ENCODE measurements at places on chromosomes 2 and 18.

DNA sequence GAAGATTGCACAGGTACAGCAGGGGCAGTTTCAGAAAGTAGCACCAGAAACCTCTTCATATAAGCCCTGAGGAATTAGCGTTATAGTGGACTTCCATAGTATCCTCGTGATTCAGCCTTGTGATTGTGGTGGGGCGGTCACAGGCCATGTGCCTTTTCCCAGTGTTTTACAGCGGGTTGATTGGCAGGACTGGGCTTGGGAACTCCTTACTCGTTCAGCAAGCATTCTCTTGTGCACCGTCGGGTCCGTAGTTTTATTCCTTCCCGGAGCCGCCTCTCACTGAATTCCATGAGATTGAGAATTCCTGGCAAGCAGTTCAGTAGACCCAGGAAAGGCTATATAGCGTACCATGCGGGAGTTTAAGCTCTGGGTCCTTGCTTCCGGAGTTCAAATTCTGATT, 5.2 kb downstream of the COPS8 start:
- DNase-seq: no peak

DNA sequence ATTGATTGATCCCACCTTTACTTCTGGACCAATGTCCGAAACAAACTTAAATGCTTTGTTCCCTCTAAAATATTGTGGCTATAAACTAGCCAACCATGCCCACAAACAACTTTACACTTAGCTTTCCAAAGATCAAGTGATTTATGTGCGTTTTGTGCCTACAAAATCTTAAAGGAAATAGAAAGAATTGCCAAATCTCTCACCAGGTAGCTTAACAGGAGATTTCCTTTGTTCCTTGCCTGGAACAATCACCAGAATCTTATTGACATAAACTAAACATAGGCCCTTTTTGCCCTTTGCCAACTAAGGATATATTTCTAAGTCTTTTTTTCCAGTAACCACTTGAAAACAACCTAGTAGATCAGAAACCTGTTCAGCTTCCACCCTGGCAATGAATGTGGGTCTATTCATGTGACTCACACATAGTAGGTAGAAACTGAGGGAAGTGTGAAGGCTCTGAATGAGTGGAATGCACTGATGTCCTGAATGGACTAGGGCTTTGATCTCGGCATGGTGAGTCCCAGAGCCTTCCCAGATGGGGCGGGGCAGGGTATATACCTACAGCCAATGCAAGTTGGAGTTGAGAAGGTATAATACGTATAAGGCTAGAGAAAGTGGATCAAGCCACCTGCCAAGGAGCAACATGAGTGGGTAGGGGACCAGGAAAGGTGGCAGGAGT, 94.6 kb upstream of the PPP1CB start:
- no peak for DNase-seq

- no peak for DNase-seq
These were observed 17.0 kb downstream of the TTLL4 start for GRCh38 chr2:218727502-218728165.

GRCh38 chr2:176554101-176555048, 285.1 kb downstream of the MTX2 start:
- DNase-seq: peak; percentile 48

DNA sequence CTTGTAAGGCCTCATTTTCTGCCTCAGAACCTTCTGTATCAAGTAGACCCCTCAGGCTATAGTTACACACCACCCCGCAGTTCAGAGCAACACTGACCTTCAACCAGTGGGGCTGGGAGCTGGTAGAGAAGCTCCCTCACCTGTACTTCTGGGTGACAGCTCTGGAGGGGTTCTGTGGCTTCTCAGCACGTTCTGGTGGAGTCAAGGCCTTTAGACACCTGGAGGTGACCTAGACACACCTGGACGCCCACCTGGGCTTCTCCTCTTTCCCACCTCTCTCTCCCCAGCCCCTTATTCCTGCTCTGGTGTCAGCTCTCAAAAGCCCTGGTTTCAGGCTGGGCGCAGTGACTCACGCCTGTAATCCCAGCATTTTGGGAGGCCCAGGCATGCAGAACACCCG, 7.3 kb upstream of the CIB4 start:
- DNase-seq: no peak

GRCh38 chr2:185291035-185291647, 447.5 kb upstream of the FSIP2 start:
- DNase-seq: no peak

GRCh38 chr2:19607931-19608771, 249.7 kb upstream of the OSR1 start:
- DNase-seq: no peak

- no peak for DNase-seq
These were observed 2.9 kb upstream of the INHBB start for GRCh38 chr2:120343100-120343432.

GRCh38 chr2:53785366-53785765, 1.4 kb downstream of the ASB3 start:
- no peak for DNase-seq
